ENCODE measurements at places on chromosomes 2 and 18. TPM values are rescaled to one million over a fixed set of nuclear protein-coding genes. Genes with fewer than 3 reads are reported as not detected.

HDAC4 gene
- total RNA-seq: 88.8 TPM

MAL gene
- total RNA-seq: 30.3 TPM

GRCh38 chr18:34828093-34828492 lies 118.0 kb downstream of the DTNA start:
- DNase-seq: no peak

GRCh38 chr2:186740266-186740665 lies 46.4 kb downstream of the FAM171B start:
- no peak for DNase-seq

GRCh38 chr18:24414349-24415003 lies 12.0 kb upstream of the IMPACT start:
- DNase-seq: peak; percentile 14

- no peak for DNase-seq
Measured at GRCh38 chr18:4384932-4385331, 70.2 kb downstream of the DLGAP1 start.

GRCh38 chr2:233556881-233557736 lies 9.5 kb downstream of the USP40 start:
- no peak for DNase-seq

DNA sequence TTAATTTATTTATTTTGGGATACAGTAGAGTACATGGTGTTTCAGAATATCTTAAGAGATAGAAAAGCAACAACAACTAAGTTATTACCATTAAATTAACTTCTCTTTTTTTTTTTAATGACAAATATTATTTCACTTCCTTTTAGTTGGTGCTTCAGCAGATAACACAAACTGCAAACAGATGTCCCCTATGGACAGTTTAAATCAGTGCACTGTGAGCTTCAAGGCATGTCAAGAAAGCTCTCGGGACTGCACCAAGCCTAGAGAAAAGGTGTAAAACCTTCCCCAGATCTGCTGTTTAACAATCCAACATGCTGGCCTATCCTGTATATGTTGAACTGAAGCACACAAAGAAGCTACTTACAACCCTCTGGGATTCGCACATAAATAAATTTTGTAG lies 122.7 kb downstream of the TCF4 start:
- DNase-seq: no peak

Data from esophagus muscularis mucosa (tissue), 4 donors.